Stimulated activated CD4-positive, alpha-beta T cell treated with anti-CD3 and anti-CD28 coated beads, TNF-alpha, amount 100 ng/mL, for 48 hours (primary cell): ENCODE measurements at places on chromosomes 2 and 18.

GRCh38 chr18:45164551-45164950 lies 450.7 kb upstream of the SLC14A2 start:
- no peak for DNase-seq

DNA sequence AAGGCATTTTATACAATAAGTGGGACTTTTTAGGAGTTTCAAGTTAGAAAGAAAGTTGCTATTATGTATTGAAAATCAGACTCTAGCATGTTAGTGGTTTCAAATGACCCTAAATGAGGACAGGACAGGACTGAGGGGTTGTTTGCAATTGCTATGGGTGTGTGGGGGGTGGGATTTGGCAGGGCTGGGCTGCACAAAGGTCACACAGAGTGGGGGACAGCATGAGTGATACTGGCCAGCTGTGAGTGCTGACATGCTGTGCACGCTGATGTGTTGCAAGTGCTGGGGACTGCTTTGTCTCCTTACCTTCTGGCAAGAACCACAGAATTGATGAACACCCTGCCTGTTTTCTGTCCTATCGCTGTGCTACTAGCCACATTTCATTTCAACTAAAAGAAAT lies 29.8 kb downstream of the RNMT start:
- no peak for DNase-seq

DNA sequence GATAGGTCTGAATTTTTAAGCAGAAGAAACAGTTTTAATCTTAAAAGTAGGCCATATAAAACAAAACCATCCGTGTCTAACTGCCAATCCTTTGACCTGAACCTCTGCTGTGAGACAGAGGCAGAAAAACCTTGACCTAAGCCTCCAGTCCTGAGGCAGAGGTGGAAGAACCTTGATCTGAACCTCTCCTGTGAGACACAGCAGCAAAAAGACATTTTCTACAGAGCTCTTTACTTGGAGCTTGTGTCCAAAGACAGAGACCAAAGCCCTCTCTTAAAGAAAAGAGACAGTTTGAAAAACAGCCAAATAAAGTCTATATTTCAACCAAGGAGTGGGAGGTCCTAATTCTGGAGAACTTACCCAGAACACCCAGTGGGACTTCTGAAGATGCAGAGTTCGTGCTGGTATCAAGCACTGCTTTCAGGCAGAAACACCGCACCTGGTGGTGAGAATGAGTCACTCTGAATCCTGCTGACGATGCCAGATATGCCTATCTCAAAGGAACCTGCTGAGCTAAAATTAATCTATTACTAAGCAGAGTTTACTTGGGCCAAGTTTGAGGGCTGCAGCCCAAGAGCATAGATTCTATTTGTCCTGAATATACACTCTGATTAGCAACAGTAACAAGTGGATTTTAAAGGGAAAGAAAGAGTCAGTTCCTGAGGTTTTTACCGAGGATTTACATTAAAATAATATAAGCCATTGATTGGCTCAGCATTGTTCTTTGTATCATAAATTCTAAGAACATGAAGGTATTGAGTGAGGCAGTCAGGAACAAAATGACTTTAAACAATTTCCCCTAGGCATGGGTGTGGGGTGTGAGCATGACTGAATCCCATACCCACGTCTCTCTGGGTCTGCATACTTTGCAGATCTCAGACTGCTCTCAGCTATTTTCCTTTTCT lies 806.4 kb downstream of the TRIB2 start:
- DNase-seq = no peak

- no peak for DNase-seq
Observed at GRCh38 chr2:69623236-69623635, 20.3 kb downstream of the AAK1 start.

- DNase-seq = no peak
Observed at GRCh38 chr2:230423851-230424458, 8.0 kb downstream of the SP100 start.

- peak; percentile 88 for DNase-seq
Observed at GRCh38 chr18:23452728-23453679, at the start of gene RIOK3. Gene RIOK3 (plus strand): TSS chr18:23453287. CDS start chr18:23453440, 153 bp downstream.
